ENCODE measurements at places on chromosomes 7 and 10.

- DNase-seq: no peak
Observed at GRCh38 chr7:127873715-127874636, 157.3 kb downstream of the LRRC4 start.

DNA sequence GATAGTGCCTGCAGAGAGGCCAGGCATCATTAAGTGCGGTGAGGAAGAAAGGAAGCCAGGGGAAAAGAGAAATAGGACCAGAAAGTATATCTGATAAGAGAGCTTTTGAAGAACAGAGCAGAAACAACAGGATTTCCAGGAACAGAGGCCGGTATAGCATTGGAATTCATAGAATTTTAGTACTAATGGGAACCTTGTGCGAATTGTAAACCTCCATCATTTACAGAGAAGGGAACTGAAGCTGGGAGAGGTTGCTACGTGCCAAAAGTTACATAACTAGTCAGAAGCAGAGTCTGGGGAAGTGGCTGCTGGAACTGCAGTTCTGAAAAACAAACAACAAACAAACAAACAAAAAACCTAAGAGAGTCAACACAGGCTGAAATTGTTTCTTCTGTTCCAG lies 5.4 kb upstream of the ZMYND11 start:
- DNase-seq: no peak

DNA sequence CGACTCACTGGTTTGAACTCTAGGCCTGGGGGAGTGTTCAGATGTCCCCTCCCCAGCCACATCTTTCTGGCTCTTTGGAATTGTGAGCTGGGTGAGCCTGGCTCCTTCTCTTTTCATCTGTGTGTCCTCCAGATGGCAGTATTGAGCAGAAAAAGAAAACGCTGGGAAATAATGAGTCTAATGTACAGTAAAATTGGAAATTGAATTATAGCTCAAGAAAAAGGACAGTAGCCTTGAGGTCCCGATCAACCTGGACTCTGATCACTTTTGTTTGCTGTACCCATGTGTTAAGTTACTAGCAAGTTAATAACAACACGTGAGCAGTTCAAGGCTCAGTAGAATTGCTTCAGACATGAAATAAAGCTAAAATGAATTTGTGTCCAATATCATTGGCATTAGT lies 77.9 kb downstream of the SNX10 start:
- DNase-seq: no peak

DNA sequence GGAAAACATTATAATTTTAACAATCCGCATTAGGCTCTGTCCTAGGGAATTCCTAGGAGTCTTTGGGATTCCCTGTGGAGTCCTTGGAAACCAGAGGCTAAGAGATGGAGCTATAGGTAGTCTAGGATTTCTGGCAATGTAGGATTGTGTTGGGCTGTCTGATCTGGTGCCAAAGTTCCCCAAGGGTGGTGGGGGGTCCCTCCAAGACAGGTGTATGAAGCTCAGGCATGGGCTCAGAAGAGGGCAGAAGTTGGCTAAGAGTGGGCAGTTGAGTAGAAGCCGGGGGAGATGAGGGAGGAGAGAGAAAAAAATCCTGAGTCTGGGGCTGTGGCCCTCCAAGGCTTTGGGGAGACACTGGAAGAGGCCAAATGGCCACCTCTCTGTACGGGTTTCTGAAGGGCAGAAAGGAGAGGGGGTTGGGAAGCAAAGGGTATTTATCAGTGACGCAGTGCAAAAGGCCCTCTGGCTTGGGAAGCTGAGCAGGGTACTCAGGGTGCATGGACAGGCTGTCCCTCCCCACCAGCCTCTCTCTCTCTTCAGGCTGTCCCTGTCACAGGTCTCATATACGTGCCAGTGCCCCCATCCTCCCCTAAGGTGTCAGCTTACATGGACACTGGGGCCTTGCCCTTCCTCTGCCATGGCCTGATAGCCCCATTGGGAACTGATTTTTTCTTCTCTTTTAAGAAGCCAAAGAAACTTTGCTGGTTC lies 929 bp downstream of the HOXA6 start:
- DNase-seq: no peak

- DNase-seq: no peak
Observed at GRCh38 chr7:130008941-130009847, 42.0 kb downstream of the ZC3HC1 start.

DNA sequence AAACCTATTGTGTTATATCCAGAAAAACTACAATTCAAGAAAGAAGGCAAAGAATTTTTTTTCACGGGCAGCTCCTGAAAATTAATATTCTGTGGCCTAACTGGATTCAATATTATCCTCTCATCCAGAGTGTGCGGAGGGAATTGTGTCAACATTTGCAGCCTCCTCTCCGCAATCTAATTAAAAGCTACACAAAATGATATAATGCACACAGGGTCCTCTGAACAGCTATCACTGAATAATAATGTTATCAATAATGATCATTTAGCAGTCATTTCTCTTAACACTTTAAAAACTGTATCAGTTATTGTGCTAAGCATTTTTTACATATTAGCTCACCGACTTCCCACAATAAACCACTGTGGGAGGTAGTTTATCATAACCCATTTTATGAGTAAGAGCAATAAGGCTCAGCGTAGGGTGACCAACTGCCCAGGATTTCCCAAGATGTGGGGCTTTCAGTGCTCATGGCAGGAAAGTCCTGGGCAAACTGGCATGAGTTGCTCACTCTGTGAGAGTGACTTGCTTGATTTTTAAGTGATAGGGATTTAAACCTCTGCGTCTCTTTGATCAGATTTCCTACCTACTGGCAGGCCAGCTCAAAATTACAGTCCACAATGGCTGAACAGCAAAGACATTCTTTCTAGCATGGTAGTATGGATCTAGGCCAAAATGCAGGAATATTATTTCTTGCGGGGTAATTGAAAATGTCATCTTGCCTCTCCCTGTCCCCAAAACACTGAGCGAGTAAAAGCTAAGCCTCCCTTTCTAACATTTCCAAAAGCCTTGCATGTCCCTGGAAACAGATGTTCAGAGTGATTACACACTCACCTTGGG lies 65.7 kb downstream of the AOAH start:
- no peak for DNase-seq

DNA sequence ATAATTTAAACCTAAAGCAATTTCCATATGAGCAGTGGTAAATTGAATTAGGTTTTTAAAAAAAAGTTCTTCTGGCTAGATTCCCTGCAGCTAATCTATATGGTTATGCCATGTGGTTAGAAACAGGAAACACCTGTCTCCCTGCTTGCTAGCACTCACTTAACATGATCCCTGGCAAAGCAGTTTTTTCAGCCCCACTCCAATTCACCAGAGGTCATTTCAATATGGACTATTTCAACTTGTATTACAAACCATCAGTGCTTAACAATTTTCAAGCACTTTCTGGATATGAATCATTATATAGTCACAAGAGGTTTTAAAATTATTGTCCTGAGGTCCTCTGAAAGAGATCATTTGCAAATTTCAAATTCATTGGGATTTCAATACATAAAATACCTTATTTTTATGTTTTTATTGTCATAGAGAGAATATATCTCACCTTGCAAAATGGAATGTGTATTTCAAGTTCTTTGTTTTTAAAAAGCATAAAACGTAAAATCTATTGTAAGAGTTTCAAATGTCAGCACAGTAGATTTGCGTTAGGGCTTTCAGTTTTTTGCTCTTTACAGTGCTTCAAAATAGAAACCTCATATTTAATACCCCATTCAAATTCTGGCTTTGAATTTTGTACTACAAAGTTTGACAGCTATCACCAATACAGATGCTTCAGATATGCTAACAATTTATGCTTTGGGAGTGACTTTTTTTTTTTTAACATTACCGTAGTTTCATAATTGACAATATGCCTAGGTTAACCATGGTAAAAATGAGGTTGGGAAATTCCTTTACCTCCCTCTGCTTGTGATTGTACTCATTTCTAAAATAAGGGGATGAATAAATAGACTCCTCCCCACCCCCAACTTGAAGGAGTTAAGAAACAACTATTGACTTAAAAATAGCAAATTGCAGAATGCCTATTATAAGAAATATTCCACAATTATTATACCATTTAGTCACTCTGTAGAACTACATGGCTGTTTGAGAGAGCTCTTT lies 117.5 kb upstream of the HGF start:
- no peak for DNase-seq

DNA sequence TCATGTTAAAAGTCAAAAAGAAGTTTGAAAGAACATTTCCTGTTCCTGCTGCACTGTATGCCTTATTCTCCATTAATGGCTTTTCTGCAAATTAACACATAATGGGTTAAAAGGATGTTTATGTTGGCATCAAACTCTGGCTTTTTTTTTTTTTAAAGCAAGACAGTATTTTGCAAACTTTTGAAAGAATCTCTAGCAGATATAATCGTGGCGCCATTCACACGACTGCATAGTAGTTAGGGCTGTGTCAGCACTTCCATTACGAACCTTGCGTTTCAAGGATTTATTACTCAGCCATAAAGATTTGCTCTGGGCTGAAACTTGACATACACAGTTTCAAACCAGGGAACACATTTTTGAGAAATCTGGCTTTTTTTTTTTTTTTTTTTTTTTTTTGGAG lies 207.8 kb downstream of the DYNC1I1 start:
- DNase-seq: no peak

DNA sequence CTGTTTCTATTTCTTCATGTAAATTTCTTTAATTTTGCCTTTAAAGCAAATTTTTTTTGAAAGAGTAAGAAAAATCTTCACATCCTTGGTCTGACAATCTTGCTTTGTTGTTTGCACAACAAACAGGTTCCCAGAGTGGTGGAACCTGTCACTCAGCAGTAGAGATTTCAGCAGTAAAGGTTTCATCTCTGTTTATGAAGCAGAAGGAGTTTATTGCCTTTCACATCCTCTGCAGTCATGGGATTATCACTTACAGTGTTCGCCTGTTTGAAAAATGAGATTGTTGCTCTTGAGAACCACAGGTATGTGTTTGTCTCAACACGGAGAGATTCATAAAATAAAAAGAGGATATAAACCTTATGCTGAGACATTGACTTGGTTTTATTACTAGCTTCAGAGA lies 342.6 kb downstream of the IPMK start:
- DNase-seq: no peak

- DNase-seq: no peak
Observed at GRCh38 chr10:67666416-67667034, 29.5 kb downstream of the CTNNA3 start.

GRCh38 chr7:102823390-102824119 lies 74.8 kb downstream of the FAM185A start:
- DNase-seq: no peak

DNA sequence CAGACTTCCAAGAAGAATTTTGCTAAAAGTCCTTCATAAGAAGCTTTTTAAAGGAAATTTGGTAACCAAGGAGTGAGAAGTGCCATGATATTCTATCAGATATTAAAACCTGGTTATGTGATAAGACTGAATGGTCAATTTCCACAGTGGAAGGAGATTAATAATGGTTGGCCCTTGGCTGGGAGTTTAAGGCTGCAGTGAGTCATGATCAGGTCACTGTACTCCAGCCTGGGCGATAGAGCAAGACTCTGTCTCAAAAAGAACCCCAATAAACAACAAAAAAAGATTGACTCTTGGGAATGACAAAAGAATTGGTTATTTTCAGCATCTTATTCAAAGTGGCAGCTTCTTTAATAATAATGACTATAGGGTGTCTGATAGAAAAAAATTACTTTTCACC lies 37.2 kb downstream of the EXOC4 start:
- DNase-seq: no peak

- no peak for DNase-seq
Observed at GRCh38 chr7:101162551-101163278, 2.7 kb downstream of the VGF start.

- DNase-seq: no peak
Observed at GRCh38 chr7:133253519-133253875, 619 bp downstream of the EXOC4 start.

DNA sequence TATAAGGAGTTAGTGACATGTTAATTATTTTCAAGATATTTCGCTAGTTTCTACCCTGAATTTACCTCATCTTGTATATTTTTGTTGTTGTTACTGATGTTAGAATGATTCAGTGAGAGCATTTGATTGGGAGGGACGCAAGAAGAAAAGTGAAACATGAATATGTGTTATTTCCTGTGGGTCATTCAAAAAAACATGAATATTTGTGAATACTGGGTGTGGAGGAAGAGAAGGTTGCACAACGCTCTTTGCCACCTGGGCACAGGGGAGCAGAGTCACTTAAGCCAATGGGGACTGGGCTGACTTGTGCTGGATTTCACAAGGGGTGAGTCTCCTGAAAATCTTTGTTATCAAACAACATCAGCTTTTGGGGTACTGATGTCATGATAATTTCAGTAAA lies 39.5 kb downstream of the AGK start:
- no peak for DNase-seq

DNA sequence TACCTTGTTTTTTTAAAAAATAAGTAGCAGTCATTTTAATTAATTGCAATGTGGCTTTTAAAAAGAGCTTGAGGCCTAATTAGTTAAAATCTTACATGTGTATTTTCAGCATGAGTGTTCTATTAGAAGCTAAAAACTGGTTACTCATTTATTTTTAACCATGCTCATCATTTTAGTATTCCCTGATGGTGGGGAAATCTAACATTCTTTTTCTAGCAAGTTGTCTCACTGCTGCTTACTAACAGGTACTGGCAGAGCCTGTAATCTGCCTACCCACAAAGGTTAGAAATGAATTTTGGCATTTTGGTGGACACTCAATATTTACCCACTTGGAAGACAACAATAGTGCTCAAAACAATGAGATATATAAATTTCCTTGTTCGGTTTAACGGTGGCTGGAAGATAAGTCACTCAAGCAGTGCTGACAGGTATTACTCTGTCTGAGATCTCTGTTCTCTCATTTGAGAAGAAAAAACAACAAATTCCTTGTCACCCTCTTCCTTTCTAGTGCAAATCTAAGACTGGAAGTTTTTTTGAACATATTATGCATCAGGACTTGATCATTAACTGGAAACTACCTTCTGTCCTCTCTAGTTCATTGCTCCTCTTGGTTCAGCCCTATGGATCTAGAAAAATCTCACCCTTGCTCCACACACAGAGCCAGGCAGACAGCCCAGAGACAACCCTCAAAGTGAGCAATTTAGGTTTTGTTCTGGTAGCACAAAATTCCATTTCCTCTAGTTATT lies 83.3 kb downstream of the VWDE start:
- no peak for DNase-seq

GRCh38 chr10:2791774-2792443 lies 275.4 kb upstream of the PFKP start:
- no peak for DNase-seq

- no peak for DNase-seq
Observed at GRCh38 chr7:50347693-50348092, 43.2 kb downstream of the IKZF1 start.
